ENCODE measurements at places on chromosomes 16 and 17.

DNA sequence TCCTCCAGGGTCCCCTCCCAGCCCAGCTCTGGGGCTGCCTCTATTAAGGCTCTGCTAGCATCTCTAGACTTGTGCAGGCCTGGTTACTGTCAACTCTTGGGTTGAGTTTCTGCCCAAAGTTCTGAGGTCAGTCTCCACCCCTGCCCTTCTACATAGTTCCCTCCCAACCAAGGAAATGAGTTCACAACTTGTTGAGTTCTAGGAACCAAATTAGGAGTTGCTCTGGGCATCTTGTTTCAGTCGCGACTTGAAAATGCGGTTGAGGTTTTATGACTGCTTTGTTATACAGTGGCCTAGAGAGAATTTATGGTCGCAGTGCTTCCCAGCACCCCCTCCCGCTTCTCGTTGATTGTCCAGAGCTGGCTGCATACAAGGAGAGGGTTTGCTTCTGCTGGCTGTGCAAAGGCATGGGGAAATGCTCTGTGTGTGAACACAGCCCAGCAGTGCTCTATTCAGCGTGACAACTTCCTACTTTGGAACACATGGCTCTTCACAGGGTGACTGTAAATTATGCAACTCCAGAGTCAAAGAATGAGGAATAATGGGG is 20.2 kb downstream of the GNAO1 start:
- no peak for DNase-seq

DNA sequence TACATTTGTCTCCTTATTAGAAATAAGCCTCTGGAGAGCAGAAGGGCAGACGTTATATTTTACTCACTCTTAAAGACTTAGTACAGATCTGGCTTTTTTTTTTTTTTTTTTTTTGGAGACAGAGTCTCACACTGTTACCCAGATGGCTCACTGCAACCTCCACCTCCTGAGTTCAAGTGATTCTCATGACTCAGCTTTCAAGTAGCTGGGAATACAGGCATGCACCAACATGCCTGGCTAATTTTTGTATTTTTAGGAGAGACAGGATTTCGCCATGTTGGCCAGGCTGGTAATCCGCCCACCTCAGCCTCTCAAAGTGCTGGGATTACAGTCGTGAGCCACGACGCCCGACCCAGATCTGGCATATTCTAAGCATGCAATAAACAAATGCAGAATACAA is 36.4 kb upstream of the TMEM97 start:
- no peak for DNase-seq

DNA sequence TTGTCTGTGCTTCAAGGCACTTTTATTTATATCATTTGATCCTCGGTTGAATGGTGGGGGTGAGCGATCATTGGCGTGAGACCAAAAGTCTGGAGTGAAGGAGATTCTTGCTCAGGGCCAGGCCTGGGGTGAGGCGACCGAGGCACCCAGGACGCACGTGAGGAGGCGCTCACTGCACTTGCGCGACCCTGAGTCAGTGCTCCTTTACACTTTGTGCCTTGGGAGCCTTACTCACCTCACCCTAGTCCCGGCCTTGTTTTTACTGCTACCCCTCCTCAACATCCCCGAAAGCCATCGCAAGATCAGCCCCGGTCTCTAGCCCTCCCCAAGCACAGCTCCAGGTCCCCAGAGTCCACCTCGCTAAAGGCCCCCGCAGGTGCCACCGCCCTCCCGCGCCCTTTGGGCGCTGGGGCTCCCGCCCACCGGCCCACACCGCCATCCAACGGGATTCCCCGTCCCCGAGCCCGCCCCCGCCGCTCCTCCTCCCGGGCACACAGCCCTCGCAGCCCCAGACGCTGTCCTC is 496 bp downstream of the EZH1 start:
- DNase-seq, result peak; percentile 52

DNA sequence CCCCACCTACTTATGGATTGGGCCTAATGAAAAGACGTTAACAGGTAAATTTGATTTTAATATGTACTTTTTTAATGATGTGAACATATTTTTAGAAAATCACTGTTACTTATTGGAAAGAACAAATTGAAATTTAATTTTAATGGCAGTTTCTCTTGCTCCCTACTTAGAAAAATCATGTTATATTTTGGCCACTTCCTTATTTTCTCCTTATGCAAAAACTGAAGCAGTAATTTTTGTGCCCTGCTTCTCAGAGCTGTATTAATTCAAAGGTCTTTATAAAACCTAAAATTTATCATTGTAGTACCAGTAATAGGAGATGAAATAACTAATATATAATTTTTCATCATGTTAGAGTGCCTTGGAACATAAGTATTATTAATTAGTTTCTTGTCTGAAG is 2.8 kb downstream of the ZPBP2 start:
- DNase-seq, result no peak

DNA sequence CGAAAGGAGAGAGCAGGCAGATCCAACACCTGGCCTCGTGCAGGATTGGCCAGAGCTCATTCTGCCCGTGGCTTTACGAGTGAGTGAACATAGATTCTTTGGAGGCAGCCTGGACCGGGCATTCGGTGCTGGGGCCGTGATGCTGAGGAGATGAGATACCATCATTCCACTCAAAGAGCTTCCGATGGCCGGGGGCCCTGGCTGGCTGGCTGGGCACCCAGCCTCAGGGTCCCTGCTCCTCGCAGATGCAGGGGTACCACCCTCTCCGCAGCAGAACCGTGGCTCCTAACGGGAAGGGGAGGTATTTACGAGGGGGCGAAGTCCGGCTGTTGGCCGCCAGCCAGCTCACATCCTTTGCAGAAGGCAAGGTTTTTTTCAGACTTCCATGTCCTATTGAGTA is 66.1 kb upstream of the FOXF1 start:
- no peak for DNase-seq

Measured in stimulated activated CD4-positive, alpha-beta T cell treated with anti-CD3 and anti-CD28 coated beads, Interleukin-12 subunit alpha, Interleukin-12 subunit beta, amount 100 ng/mL, for 24 hours (primary cell).